ENCODE measurements at places on chromosomes 16 and 17.

GRCh38 chr16:71367241-71367976 lies 8.9 kb downstream of the CALB2 start:
- peak; percentile 55 for DNase-seq

- peak; percentile 50 for DNase-seq
Measured at GRCh38 chr17:20226814-20227482, 217.8 kb downstream of the SPECC1 start.

DNA sequence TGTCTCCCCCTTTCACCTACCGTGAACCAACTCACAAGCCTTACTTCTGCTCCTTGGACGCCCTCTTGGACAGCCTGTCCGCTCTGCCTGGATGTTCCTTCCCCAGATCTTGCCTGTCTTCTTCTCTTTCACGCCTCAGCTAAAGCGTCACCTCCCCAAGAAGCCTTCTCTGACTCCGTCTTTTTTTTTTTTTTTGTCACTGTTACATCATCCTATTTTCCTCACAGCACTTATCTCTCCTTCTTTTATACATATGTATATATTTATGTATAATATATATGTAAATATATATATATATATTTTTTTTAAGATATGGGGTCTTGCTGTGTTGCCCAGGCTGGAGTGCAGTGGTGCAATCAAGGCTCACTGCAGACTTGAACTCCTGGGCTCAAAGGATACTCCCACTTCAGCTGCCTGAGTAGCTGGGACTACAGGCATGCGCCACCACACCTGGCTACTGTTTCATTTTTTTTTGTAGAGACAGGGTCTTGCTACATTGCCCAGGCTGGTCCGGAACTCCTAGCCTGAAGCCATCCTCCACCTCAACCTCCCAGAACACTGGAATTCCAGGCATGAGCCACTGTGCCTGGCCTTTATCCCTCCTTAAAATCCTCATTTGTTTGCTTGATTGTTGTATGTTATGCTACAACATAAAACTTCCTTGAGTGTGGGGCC lies 16.5 kb upstream of the AKTIP start:
- DNase-seq: no peak

- no peak for DNase-seq
Measured at GRCh38 chr16:48133455-48134211, 22.2 kb downstream of the ABCC12 start.

DNA sequence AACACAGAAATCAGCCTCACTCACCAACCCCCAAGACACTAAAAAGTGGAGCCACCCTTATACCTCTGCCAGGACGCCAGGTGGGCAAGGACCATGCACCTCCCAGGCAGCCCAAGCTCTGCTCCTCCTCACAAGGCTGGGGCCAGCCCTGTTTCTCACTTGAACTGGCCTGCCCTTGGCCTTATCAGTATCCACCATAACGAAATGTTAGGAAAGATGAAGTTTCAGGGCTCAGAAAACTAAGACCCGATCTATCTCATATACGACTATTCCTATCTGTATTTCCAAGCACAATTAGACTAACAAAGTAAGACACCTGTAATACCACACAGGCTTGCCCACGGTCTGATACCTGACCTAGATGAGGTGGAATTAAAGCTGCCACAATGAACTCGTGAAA lies 6.9 kb downstream of the FBXO31 start:
- no peak for DNase-seq

- DNase-seq: no peak
Measured at GRCh38 chr16:87803385-87803784, 37.6 kb upstream of the KLHDC4 start.

GRCh38 chr17:36942631-36943125 lies 5.4 kb downstream of the LHX1 start:
- no peak for DNase-seq

DNA sequence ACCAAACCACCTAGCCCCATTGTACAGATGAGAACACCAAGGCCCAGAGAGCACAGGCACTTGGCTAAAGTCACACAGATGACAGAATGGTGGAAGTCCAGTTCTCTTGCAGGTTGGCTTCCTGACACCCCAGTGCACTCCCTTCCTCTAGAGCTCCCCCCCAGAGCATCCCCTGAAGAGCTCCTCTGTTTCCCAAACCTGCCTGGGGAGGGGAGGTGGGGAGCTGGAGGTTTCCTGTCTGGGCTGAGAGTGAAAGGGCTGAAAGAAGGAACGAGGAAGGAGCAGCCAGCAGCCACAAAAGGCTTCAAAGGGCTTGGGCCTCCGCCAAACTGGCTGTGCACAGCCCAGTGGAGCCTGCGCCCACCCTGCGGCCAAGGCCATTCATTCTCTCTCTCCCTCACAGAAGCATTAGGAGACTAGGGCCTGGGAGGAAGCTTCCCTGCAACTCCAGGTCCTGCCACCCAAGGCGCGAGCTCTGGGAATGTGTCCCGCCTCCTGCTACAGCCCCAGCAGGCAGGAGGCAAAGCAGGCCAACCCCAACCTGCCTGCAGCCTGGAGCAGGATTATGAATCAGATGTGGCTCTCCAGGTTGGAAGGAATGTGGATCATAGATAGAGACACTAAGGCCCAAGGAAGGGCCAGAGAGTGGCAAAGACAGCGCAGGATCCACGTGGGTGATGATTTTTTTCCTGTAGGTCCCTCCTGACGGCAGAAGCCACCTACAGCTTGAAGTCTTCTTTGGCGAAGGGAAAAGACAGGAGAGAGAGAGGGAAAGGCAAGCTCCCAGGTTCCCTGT lies 913 bp downstream of the SLC13A5 start:
- DNase-seq: peak; percentile 88

GRCh38 chr16:11792410-11793241 lies 4.4 kb downstream of the ZC3H7A start:
- DNase-seq: peak; percentile 70

GRCh38 chr17:42975265-42975664 lies 4.6 kb downstream of the PTGES3L start:
- peak; percentile 56 for DNase-seq

DNA sequence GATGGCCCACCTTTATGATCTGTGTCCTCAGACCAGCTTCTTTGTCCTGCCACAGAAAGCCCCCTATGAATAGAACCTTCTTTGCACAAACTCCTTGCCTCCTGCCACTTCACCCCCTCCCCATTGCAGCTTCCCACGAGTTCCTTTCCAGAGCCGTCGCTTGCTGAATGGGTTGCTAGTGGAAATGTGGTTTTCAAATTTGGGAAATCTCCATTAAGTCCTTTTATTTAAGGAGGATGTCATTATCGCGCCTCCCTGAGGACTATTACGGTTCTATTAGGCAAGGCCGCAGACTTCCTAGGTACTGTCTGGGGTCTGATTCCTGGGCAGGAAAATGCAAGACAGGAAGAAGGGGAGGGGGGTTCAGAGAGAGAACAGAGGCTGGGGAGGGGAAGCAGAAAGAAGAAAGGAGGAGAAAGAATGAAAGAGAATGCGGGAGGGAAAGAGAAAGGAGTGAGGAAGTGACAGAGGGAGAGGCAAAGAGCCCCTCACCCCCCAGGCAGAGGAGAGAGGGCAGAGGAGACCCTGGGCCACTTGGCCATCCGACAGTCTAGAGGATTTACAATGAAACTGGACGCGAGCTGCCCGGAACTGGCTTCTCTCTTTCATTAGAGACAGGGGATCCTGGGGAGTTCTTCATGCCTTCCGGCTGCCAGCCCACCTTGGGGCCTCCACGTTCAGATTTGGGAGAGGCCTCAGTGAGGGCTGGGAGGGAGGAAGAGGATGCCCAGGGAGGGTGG lies 31.7 kb upstream of the ETV4 start:
- DNase-seq: no peak

Measured in HepG2 (cell line).